ENCODE measurements at places on chromosomes 2 and 18.

DNA sequence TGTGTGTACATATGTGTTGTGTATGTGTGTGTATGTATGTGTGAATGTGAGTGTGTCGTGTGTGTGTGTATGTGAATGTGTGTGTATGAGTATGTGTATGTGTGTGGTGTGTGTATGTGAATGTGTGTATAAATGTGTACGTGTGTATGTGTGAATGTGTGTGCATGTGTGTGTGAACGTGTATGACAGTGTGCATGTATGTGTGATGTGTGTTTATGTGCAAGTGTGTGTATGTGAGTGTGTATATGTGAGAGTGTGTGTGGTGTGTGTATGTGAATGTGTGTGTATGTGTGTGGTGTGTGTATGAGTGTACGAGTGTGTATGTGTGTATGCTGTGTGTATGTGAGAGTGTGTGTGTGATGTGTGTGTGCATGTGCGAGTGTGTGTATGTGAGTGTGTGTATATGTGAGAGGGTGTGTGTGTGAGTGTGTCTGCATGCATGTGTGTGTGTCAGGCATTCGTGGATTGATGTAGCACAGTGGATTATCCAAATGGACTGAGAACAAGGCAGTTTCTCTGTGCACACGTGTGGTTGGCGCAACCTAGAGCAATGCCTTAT, 127.2 kb downstream of the SH3BP4 start:
- DNase-seq, result no peak

DNA sequence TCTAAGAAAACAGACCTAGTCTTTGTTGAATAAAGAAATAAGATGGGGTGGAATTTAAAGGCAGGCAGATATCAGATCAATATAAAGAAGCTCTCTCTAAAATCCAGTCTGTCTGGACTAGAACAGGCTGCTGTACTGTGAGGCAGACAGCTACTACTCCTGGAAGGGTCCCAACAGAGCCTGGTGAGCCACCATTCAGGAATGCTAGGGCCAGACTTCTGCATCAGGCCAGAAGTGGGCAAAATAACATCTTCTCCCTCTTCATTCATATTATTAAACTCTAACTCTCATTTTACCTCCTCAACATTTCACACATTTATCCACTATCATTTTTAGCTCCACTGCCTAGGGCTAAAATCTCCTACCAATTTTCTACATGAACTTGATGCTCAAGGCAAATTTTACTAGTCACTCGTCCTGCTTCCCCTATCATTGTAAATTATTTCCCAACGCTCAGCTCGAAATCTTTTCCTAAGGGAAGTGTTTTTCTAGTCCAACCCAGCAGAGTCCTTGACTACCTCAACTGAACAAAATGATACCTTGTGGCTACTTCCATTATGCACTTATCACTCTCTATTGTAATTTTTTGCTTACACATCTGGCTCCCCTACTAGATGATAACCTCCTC, 45.2 kb upstream of the GLS start:
- DNase-seq, result no peak

DNA sequence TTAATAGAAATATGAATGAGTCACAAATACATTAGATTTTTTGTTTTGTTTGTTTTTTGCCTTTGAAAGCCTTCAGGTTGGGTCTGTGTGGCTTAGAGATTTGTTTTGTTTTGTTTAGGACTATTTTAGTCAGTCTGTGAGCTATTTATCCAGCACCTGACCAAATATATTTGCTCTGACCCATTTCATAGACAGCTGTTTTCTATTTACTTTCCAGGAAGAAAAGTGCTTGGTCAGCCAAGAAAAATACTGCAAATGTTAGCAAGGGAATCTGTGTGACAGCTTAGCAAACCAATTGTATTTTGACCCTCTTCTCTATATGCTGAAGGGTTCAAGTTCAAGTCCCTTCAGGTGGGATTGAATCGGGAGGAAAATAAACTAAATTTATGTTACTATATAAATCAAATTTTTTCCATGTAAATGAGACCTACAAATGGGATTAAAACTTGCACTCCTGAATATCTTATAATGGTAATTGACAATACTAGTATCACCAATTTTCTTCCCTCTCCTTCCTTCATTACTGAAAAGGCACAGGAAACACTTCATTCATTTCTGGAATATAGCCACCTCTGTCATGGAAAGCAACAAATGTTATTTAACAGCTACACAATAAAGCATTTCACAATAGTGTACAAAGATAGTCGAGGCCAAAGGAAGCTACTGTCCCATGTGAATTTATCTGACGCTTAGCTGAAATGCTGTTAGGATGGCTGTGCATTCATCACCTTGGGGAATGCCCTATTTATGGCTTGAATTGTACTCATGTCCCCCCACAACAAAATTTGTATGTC, 23.1 kb upstream of the KLF7 start:
- DNase-seq, result no peak

- no peak for DNase-seq
These were observed 47.7 kb downstream of the SMAD7 start for GRCh38 chr18:48902856-48903601.

DNA sequence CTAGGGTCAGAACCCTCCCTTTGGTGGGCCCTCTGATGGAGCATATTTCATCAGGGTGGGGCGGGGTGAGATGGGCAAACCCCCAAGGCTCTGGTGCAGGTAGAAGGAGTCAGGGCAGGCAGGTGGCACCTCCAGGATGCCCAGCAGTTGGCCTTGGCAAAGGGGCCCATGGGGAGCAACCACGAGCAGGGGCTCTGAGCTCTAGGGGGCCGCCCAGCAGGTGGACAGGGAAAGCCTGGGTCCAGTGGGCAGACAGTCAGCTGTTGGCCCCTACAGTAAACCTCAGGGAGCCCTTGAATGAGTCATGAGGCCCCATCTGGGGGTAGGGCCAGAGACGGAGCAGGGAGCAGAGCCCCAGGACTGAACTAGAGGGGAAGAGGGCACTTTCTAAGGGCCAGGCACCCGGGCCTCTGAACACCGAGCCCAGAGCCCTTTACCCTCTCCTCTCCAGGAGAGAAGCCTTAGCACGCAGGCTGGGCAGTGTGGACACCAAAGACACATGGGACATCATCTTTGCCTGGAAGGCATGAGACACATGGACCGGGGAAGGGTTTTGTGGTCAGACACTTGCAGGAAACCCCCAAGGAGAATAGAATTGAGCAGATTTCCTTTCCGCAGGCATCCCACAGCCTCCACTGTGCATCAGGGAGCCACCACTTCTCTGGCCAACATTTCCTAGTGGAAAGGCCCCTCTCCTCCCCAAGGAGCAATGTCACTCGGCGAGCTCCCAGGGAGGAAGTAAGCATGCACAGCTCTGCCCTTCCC, 257.3 kb downstream of the GLI2 start:
- no peak for DNase-seq

DNA sequence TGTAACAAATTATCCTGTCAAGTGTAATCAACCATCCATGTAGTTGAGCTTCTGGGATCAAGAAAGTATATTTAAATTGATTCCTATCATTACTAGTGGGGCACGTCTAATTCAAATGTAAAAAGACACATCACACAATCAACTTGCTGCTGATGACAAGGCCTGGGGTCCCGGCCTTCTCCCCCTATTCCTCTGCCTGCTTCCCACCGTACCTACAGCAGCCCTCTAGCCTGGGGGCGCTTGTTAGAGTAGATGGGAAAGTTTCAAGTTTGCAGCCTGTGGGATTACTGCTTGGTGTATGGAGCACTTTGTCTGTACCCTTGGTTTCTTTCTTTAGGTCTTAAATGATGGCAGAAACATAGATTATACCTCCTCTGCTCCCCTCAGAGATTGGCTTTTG, 333.3 kb upstream of the KYNU start:
- DNase-seq, result no peak

DNA sequence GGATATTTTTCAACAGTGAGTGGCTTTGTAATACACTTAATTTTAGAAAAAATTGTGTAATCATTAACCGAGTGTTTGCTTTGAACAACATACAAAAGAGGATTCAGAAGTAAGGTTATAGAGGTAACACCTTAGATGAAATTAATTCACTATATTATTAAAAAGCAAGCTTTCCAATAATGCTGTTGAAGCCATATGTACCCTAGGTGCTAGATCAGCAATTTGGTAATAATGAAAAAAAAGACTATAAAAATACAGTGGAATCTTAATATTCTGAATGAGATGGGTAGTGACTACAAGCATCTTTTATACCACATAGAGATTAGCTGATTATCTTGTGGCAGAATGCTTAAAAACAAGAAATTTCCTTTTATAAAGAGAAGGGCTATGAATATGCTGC, 115.1 kb upstream of the FAM136A start:
- DNase-seq, result no peak

DNA sequence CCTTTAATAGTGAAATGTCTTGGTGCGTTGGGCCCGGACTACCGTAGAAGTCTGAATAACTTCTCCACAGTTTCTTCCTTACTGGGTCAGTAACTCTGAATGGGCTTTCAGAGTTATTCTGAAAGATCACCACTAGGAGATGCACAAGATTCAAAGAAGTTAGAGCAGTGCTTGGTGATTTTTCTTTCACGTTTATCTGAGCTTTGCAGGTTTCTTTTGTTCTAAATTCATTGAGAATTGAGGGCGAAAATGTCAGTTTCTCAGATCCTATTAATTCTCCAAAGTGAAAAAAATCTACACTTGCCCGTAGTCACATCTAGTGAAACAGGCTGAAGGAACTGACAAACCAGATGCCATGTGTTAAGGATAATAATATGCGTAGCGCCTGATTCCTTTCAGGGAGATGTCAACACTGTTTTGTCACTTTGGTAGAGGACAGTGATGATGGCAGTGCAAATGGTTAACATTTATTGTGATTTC, 70.1 kb downstream of the QPCT start:
- peak; percentile 39 for DNase-seq

GRCh38 chr18:40216856-40217255, 1738.2 kb upstream of the PIK3C3 start:
- DNase-seq, result no peak

GRCh38 chr2:34365932-34366331, 766.8 kb upstream of the FAM98A start:
- no peak for DNase-seq

- no peak for DNase-seq
These were observed 21.5 kb upstream of the ZEB2 start for GRCh38 chr2:144541396-144541795.

DNA sequence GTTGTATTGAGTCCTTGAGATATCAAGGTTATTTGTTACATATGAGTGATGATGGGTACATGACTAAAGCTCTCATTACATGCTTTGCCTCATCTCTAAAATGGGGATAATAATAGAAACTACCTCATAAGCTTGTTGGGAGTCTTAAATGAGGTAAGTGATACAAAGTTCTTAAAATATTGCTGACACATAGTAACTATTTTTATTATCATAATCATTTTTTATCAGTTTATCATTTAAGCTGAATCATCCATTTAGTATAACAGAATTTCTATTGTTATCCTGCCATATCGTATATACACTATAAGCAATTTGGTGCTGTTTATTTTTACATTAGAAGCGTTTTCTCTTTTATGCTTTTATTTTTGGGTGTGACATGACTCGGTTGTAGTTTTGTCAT, 871.1 kb downstream of the LRP1B start:
- DNase-seq, result no peak

DNA sequence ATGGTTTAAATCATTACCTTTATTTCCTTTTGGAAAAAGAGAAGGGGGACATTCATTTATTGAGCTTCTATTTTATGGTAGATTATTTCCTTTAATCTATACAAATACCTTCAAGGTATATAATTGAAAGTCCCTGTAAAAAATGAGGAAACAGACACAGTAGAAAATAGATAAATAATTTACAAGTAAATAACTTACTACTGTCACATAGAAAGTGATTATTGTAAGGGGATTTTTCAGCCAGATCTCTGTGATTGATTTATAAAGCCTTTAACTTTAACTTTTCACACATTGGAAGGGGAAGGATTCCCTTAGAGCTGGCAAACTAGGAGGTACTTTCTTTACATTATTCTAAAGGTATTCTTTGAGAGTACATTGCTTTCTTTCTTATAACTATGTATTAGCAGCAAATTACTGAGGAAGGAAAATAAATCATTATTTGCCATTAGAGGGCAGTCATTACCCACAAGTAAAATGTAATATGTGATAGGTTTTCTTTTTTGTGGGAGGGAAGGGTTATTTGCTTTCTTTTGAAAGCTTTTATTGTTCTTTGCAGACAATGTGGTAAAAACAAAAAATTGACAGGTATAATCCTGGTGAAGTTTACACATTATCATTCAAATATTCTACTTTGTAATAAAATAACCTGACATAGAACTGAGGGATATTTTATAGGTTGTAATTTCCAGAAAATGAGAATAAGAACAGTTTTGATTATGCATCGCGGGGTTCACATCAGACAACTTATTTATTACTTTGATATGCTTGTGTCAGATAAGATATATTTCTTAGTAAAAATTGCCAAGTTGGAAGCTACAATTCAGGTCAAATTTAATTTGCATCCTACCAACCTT, 24.8 kb upstream of the RPE start:
- peak; percentile 37 for DNase-seq

DNA sequence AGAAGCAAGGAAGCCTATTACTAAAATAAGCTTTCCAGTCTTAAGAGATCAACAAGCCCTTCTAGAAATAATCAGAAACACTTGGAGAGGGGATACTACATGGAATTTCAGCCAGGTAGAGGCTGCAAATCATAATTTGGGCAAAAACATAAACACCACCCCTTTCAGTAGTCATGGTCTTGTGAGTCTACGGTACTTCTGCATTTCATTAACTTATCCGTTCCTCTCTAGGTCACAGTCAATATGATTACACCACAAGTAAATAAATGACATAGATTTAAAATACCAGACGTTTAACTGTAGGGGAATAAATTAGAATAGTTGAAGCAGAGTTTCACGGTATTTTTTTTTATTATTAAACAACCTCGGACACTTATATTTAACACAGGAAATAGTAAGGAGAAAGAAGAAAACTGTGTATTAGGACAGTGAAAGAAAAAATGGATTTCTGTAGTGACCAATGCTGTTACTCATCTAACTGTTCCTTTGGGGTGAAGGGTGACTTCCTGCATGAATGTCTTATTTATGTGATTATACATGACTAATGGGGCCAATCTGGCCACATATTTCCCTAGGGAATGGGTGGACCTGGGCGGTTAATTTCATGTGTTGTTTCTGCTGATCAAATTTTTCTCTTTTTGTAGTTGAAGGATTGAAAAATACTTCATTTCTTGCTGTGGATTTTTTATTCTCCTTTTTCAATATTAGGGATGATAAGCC, 456.6 kb upstream of the UBE2E3 start:
- DNase-seq, result no peak

- DNase-seq, result no peak
These were observed 9.5 kb downstream of the GRHL1 start for GRCh38 chr2:9961013-9961412.

DNA sequence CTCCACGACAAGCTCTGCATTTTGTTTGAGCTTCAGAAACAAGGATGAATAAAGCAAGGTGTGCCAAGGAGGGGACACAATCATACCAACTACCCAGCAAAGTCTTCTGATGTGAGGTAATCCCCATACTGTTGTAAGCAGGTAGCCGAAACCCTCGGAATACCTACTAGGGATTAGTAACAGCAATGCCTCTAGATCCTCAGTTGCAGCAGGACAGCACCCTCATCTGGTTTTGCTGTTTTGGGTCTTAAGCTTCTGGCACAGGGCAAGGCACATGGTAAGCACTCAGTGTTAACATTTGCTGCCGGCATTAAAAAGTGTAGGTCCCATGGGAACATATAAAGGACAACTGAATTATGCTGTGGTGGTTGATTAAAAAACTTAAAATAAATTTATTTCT, 16.0 kb upstream of the LINC00305 start:
- DNase-seq, result no peak
